ENCODE measurements at places on chromosomes 4 and X.

DNA sequence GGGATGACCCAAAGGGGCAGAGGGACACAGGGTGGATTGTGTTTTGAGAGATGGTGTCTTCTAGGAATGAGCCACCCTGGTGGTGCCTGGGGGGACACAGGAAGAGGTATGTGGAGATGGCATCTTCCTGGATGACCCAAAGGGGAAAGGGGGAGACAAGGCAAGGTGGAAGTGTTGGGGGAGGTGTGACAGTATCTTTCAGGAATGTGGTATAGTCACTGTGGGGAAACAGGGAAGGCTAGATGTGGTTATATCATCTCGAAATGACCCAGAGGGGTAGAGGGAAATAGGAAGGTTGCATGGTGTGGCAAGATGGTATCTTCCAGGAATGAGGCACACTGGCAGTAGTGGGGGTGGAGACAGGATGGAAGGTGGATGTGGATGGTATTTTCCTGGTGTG lies 62.9 kb downstream of the MAOA start:
- no peak for DNase-seq

- DNase-seq = no peak
These were observed 114.3 kb upstream of the HS3ST1 start for GRCh38 chr4:11542952-11543351.

DNA sequence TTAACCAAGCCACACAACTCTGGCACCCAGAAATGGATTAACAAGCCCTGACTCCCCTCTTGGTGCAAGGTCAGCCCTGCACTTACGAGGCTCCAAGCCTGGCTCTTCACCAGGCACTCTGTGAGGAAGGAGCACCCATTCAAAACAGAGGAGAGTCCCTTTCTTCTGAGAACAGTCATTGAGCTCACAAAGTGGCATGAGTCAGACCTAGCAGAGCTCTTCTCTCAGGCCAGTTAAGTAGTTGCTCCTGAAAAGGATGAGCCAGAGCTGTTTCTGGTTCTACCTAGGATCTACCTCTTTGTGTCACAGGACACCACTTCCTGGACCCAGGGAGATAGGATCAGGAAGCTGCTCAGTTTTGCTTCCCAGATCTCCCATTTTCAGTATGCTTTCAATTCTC lies 48.2 kb downstream of the EVC2 start:
- DNase-seq = no peak

DNA sequence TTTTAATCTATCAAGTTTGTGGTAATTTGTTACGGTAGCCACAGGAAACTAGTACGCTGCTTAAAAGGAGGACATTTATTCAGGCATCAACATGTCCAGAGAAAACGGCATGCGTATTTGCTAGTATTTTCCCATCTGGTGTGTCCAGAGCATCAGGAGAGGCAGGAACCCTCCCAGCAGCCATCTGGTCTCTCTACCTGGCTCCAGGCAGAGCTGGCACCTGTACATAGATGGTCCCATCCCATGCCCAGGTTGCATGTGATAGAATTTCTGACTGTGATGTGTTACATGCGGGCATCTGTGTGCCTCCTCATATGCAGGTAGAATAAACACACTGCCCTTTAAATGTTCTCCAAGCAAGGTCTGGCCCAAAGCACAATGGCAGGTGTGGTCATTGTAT lies 57.9 kb upstream of the PAGE1 start:
- DNase-seq = no peak

GRCh38 chr4:134422776-134423175 lies 221.2 kb upstream of the PABPC4L start:
- DNase-seq = no peak

DNA sequence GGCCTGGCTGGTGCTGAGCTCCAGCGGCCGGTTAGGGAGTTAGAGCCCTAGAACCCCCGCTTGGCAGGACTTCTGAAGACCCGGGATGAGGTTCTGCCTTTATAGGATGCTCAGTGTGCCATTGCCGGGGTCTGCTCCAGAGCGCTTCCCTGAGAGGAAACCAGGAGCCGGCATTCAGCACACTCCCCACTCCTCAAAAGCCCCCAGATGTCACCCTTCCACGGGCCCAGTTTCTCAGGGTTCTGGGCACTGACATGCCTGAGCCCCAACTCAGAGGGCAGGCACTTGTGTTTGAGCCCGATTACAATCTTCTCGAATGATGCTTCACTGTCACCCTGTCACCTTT lies 6.5 kb downstream of the NKX3-2 start:
- DNase-seq = no peak

- DNase-seq = no peak
These were observed 195.3 kb upstream of the ANXA3 start for GRCh38 chr4:78356251-78356786.

DNA sequence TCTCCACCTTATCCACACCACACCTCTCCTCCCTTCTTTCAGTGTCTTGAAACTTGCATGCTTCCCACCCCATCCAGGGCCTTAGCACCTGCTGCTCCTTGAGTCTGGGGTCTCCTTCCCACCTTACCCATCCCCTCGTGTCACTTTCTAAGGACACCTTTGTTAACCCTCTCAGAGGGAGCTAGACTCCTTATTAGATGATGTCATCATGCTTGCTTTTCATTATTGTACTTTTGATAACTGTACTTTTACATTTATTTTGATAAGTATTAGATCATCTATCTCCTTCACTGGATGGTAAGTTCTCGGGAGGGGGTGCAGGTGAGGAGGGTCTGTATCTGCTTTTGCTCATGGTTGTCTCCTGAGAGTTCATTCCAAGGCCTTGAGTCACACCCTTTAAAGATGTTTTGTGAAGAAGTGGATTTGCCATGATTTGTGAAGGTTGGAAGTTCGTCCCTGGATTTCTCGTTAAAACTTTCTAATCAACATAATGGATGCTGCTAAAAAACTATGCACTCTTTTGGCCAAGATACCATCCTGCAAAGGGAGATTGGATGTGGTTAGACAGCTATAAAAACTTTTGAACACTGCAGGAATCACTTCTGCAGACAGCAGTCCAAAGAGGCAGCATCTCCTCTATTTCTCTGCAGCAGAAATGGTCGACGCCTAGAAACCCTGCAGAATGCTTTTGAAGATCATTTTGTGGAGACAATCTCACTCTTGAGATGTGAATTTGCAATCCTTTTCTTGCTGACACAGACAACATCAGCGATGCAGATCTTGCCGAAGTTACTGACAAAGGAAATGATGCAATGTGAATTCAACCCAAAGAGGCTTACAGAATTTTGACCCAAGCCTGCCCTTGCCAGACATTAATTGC lies 69.6 kb downstream of the ENPP6 start:
- no peak for DNase-seq
